NCI-H1694 (cell line): ENCODE measurements at places on chromosomes 2 and 18.

DNA sequence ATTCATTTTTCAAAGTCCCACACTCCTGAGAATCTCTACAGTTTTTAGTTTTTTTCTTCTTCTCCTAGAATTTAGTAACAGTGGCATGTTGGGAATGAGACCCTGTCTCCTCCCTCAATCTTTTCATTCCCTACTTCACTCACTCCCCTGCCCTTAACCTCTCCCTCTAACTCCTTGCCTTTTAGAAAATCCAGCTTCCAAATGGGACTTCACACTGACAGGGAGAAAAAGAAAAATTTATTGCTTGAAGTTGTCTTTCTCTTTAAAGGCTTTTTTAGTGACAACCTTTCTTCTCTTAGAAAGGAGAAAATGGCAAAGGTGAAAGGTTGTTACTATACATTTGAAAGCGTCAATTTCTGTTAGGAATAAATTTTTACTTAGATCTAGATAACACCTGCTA is 359.2 kb downstream of the CDH7 start:
- no peak for DNase-seq

DNA sequence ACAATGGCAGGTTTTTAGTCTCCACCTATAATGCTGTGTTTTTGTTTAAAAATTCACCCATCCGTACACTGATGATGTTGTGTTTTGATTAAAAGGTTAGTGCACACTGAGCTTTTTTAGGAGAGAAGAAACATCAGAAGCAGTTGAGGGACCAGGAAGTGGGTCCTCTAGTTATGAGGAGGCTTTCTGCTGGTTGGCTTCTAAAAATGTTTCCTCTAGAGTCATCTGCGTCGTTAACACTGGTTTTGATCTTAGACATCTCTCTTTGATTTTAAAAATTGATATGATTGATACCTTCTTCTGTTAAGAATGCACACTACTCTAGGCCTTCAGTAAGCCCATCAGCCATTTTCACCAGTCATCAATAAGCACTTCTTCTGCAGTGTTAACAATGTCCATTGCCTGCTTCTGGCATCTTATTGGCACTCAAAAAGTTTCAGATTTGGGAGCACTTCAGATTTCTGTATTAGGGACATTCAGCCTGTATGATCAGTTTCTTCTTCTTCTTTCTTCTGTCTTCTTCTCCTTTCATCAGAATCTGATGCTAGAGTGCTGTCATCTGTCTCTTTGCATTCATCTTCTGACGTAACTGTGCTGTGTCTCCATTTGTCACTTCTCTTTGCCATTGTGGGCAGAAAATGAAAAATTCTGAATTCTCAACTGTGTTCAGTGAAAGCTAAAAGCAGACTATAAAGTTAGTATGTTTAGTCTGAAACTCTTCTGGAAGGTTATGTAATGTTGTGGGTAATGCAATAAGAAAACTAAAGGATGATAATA is 56.3 kb downstream of the PHLPP1 start:
- DNase-seq: no peak

GRCh38 chr18:80181642-80182461 is 65.5 kb downstream of the PARD6G start:
- DNase-seq: no peak

DNA sequence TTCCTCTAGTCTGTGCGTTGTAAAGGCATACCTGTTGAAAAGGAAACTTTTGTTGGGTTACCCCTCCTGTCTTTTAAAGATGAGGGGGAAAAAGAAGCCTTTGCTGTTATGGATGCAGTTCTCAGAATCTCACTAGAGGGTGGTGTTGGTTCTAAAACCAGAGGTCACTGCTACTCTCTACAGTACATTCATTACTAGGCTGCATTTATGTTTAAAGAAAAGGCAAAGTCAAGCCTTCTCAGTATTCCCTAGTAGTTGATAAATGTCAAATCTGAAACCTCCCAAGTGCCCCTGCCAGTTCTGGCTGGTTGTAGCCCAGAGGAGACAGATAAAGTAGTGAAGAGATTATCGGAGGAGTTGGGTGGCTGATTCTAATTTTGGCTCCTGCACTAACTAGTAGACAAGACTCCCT is 1.4 kb upstream of the PLCL1 start:
- peak; percentile 60 for DNase-seq

DNA sequence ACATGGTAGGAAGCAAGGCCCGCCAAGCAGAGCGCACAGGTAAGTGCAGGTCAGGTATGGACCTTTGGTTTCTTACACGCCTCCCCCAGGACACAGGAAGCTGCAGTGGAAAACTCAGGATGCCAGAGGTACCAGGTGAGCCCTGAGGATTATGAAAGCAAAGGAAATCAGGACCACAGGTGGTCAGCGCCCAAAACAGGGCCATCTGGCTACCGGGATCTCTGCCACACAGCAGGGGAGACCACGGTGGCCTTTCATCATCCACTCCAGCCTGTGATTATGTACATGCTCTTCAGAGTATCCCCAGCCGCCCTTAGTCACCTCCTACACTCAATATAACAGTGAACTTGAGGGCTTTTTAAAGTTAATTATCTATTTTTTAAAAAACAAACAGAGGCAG is 125.5 kb upstream of the EPC2 start:
- DNase-seq: no peak

- DNase-seq: no peak
Observed at GRCh38 chr2:27520316-27520715, 23.7 kb downstream of the GCKR start.

DNA sequence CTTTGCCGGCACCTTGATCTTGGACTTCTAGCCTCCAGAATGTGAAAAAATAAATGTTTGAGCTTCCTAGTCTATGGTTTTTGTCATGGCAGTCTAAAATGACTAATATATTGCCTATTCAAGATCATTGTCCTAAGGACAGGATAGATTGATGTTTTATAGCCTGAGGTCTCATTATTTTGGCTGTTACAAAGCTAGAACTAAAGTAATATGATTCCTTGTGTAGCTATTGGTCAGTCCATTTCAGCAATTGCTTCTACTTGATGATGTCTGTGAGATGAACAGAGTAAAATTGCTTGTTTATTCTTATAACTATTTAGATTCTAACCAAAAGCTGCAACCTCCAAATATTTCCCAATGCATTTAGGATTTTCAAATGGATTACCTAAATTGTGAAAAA is 145.0 kb downstream of the HRH4 start:
- DNase-seq: no peak

DNA sequence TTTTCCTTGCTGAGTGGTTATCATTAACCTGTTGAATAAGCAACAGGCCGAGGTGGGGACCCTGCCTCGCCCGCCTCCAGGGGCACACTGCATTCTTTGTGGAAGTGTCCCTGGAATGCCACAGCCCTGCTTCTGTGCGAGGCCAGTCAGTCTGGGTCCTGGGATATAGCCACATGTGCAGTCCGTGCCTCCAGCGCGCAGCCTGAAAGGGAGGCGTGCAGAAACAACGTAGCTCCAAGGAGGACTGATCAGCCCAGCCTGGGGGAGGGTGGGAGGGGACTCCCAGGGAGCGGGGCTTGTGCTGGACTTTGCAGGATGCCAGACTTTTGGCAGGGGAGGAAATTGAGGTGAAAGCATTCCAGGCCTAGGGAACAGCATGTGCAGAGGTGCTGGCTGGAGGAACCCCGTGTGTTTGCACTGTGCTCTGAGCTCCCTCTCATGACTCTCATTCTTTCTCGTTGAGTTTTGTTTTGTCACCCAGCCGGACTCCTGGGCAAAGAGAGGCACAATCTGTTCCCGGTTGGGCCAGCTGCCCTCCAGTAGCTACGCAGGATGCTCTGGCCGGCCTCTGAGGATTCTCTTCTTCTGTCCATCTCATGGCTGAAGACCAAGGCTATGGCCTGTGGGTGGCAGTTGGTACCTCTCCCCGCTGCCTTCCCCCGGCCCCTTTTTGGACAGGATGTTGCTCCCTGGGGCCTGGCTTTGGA is 39.7 kb downstream of the HPCAL1 start:
- DNase-seq: no peak

DNA sequence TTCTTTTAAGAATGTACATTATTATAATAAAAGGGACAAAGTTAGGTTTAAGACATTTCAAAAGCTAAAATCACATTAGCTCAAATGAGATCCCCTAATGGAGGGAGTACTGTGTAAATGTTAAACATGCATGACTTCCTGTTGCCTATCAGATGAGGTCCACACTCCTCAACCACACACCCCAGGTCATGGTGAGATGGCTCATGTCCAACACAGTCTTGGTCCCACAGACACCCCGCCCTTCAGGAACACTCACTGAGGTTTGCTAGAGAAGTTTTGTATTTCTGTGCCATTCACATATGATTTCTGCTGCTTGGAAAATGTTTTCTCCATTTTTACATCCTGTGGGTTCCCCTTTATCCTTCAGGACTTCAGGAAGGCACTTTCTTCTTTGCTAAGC is 491.0 kb downstream of the SOX11 start:
- no peak for DNase-seq

DNA sequence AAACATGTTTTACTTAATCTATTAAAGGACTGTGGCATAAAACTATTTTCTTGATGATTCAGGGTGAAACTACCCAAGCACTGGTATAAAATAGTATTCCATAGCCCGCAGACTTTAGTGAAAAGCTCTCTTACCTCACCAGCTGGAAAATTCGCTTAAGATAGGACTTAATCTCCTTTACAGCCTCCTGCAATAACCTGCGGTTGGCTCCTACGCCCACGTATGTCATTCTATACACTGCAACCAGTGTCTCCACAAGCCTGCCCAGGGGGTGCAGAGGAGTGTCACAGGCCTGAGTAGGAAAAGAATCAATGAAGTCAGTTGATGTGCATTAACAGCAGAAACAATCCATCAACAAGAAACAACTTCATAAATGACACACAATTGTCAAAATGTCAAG is 11.3 kb upstream of the MPP4 start:
- DNase-seq: no peak

- DNase-seq: no peak
Observed at GRCh38 chr18:49137093-49137492, 186.3 kb upstream of the SMAD7 start.

DNA sequence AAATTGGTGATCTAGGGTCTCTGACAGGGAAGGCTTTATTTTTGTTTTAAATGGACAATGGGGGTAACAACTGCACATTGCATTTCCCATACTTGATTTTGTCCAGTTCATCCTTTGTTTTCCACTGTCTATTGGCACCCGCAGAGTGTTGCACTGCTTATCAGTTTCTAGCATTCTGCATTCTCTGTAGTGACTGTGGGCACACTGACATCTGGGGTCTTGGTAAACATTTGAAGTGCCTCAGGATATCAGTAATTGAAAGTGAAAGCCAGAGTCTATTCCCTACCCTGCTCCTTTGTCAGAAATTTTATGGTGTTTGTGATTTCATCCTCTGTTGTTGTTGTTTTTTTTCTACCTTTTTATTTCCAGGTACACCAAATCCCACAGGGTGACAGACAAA is 132.1 kb upstream of the EPC2 start:
- DNase-seq: no peak

DNA sequence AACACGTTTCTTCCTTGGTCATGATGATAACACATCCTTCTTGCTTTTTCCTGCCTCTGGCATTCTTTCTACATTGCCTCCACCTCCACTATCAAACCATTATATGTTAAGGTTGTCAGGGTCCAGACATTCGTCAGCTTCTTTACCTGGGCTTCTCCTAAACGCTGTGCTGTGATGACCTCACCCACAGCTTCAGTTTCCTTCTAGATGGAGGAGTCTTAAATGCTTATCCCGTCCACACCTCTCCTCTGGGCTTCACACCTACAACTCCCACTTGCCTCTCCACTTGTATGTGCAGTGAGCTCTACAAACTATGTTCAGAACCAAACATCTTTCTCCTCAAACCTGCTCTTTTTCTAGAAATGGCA is 666 bp upstream of the STAT1 start:
- no peak for DNase-seq

GRCh38 chr2:127172306-127172705 is 47.8 kb downstream of the CYP27C1 start:
- no peak for DNase-seq

DNA sequence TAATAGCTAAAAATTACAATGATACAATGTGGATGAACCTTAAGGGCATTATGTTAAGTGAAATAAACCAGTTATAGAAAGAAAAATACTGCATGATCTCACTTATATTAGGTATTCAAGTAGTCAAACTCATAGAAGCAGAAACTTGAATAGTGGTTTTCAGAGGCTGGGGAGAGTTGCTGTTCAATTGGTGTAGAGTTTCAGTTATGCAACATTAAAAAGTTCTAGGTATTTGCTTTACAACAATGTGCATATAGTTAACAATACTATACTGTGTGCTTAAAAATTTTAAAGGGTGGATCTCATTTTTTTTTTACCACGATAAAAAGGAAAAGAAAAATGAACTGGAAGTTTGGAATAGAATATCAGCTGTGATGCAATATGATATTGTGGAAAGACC is 479.1 kb downstream of the SPAG16 start:
- no peak for DNase-seq

DNA sequence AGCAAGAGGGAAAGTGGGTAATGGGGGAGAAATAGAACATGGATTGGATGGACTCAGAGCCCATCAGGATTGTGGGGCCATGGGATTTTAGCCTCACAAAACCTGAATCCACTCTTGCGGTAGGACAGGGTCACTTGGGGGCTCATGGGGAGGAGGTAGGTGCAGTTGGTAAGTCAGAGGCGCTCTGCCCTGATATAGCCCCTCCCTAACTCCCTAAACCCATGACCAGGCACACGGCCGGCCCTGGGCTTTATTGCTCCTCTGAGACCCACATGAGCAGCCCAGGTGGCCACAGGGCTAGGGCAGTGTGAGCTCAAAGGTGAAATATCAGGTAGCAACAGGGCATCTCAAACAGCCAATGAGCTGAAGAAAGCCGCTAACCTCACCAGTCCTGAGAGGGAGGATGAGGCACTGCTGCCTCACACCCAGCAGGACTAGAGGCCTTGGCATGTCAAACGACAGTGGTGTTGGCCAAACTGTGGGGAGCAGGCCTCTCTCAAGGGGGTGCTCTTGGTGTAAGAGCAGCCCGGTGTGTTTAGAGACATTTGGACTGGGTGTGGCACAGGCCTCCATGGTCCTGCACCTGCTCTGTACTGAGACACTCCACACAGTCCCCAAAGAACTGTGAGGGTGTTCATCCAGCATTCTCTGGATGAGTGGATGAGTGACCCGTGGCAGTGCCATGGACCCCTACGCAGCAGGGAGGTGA is 90.8 kb upstream of the HS6ST1 start:
- no peak for DNase-seq

DNA sequence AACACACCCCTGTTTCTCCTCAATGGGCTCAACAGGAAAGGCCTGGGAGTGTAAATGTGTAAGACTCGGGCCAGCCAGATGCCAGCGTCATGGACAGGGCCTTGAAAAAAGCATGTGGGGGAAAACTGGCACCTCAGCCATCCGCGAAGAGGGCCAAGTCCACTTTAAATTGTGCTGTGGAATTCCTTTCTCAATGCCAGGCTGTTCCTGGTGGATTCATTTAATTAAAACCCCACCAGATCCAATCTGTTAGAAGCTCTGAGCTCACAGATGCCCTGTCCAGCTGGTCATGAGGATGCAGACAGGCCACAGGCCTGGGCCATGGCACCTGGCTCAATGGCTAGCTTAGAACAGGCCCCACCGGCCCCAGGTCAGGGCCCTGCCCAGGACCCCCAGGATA is 24.8 kb downstream of the KCNK3 start:
- DNase-seq: no peak

DNA sequence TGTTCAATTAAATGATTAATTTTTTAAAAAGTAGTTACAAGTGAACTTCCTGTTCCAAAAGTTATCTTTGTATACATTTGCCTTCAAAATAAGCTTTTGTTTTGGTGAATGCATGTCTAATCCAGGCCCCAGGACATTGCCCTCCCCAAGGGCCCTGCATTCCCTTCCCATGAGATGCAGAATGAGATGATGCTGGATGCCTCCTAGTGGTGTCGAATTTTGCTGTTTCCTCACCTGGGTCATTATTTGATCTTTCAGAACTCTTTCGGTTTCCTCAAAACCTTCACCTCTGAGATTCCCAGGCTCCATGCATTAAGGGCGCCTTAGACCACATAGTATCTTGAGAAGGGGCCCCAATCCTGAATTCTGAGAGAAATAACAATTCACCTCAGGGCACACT is 728.8 kb downstream of the CNTNAP5 start:
- DNase-seq: no peak
